Kidney epithelial cell (primary cell): ENCODE measurements at places on chromosomes 6 and 20. TPM values are rescaled to one million over a fixed set of nuclear protein-coding genes. Genes with fewer than 3 reads are reported as not detected.

DNA sequence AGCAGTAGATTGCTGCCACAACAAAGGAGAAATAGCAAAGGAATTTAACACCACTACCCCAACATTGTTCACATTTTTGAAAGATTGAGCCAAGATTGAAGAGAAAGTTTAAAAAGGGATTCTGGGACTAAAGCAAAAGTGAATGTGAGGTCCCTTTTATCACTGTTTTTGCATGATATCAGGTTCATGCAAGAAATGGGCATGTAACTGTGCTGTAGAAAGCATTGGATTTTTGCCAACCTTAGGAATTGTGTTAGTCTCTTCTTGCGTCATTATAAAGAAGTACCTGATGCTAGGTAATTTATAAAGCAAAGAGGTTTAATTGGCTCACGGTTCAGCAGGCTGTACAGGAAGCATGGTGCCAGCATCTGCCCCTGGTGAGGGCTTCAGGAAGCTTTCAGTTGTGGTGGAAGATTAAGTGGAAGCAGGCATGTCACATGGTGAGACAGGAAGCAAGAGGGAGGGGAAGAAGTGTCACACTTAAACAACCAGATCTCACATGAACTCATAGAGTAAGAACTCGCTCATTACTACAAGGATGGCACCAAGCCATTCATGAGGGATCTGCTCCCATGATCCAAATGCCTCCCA lies 4.6 kb upstream of the GJB7 start:
- no peak for DNase-seq

DNA sequence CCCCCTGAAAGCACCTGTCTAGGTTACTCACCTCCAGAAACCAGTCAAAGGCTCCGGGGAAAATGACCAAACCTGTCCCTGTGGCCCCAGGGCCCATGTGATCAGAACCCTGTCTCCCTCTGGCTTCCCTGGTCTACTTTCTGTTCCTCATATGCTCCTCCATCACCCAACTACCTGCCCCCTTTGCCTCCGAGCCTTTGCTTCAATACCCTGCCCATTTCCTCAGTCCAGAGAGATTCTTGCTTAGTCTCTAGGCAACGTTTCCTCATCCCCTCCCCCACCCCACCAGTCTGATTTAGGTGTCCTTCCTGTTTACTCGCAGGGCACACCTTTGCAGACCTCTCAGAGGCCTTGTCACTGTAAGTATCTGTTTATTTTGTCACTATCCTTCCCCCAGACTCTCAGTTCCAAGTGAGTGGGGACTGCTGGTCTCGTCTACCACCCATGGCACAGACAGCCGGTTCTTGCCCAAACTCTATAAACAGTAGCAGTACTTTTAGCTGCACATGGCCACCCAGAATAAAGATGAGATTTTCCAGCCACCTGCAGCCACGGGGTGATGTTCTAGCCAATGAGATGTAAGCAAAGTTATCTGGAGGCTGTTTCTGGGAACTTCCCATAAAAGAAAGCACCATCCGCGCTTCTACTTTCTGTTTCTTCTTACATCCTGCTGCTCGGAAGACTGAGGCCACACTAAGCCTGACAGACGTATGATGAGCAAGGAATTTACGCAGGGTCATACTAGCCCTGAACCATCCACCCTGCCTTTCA lies 13.3 kb downstream of the ELOVL5 start:
- no peak for DNase-seq

GRCh38 chr6:130009146-130009545 lies 9.2 kb upstream of the L3MBTL3 start:
- DNase-seq, result no peak

GRCh38 chr20:8244637-8245036 lies 112.6 kb downstream of the PLCB1 start:
- DNase-seq, result no peak

- no peak for DNase-seq
Observed at GRCh38 chr6:14856177-14856576, 389.7 kb upstream of the JARID2 start.

- no peak for DNase-seq
Observed at GRCh38 chr6:17334265-17334664, 53.1 kb downstream of the RBM24 start.

MLN gene
- total RNA-seq, result not detected in 2 replicates

- no peak for DNase-seq
Observed at GRCh38 chr20:41139227-41140093, 2.1 kb downstream of the PLCG1 start.

SYCP2L gene
- total RNA-seq, result 0.71 and 2.5 TPM in 2 replicates

GRCh38 chr20:16203096-16203495 lies 370.2 kb downstream of the KIF16B start:
- no peak for DNase-seq

HMGN4 gene
- 78.1 and 88.5 TPM in 2 replicates for total RNA-seq

DNA sequence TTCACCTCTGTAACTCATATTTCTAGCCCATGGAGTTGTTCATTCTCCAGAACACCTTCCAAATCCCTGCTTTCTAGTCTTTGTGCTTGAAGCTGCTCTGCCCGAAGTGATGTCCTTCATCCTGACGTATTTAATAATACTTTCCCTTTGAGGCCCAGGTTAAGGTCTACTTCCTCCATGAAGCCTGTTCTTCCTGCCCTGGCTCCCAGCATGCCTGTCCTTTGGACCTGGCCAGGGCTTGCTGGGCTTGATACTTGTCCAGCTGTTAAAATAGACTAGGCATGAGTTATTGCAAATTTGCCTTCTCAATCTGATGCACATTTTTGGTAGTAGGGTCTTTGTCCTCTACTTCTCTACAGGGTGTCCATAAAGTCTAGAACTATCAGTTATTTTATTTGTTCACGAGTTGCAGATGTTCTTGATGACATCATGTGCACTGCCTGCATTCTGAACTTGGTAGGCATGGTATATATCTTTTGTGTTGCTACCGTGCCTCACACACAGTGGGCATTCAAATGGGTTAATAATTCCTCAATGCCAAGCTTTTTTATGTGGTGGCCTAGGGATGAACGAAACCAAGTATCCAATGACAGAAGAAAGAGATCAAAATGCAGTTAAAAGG lies 3.1 kb upstream of the MAP7 start:
- DNase-seq, result no peak

DNA sequence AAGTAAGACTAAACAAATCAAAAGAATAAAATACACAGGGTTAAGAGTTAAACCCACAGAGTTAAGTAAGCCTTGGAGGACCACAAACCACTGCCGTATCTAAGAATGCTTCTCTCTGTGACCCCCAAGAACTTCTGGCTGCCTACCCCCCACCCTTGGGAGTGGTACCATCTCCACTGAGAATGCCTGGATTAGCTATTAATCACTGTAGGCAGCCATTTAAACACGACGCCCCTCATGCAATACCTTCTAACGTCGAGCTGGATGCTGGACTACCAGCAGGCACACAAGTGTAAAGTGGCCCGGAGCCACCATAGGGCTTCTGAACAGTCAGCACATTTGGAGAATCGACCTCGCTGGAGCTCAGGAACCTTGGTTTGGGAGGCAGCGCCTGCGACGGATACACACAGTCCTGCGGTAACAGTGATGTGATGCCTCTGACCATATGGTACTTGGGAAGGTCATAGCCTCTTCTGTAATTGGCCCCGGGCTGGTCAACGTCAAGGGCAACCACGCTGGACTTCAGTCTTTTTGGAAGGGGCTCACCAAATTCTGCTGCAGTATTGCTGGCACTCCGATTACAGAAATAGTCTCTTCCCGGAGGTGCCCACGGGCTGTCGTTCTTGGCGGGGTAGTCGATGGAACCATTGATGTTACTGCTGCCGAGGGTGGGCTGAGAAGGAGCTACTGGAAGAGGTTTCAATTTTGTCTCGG lies 18.0 kb downstream of the ZNF217 start:
- DNase-seq, result no peak

GRCh38 chr20:14341801-14342200 lies 4.4 kb upstream of the FLRT3 start:
- DNase-seq, result no peak

SLC25A27 gene
- 0.68 and 6.9 TPM in 2 replicates for total RNA-seq

DNA sequence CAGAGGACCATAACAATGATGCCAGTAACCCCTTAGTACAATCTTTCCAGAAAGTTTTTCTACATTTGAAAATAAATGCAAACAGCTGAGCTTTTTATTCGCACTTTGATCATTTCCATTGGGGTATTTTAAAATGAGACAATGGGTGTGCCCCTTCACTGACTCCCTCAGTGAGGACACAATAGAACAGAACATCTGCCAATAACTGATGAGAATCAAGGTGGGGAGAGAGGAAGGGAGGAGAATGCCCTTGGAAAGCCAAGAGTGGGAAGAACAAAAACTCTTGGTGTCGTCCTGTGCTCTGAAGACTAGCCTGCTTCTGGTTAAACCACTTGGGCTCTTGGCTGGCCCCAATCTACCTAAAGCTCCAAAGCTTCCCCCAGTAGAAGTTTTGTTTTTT lies 66.0 kb downstream of the KIF13A start:
- DNase-seq, result no peak

GRCh38 chr6:53493635-53494025 lies 51.3 kb downstream of the GCLC start:
- no peak for DNase-seq

GRCh38 chr20:4545526-4545925 lies 176.2 kb upstream of the PRND start:
- DNase-seq, result no peak

GRCh38 chr6:97689078-97689754 lies 406.2 kb upstream of the MMS22L start:
- no peak for DNase-seq

GRCh38 chr6:152087701-152088100 lies 280.2 kb downstream of the ESR1 start:
- DNase-seq, result no peak

BMP7 gene
- 21.8 and 30.5 TPM in 2 replicates for total RNA-seq

- DNase-seq, result no peak
Observed at GRCh38 chr6:137676888-137677287, 182.7 kb upstream of the OLIG3 start.

BPI gene
- not detected in 2 replicates for total RNA-seq

SCUBE3 gene
- 1.4 and 1.8 TPM in 2 replicates for total RNA-seq

GRCh38 chr6:101454106-101454676 lies 60.7 kb downstream of the GRIK2 start:
- DNase-seq, result no peak

DNA sequence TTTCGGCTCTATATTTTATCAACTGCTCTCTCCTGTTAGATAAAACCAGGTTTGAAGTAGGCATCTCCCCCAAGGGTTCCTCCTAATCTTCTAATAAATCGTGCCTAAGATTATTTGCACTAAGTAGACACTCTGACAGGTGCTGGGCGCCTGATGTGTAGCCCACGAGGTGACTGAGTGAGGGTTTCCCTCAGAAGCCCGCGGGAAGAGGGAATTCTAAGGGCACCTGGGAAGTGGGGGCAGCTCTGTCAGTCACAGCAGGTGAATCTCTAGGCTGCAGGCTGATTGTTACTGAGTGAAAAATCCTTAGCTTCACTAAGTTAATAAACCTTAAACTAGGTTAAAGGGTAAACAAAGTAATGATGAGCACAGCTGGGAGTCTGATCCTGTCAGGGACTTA lies 68.2 kb downstream of the PXDC1 start:
- DNase-seq, result no peak

DNA sequence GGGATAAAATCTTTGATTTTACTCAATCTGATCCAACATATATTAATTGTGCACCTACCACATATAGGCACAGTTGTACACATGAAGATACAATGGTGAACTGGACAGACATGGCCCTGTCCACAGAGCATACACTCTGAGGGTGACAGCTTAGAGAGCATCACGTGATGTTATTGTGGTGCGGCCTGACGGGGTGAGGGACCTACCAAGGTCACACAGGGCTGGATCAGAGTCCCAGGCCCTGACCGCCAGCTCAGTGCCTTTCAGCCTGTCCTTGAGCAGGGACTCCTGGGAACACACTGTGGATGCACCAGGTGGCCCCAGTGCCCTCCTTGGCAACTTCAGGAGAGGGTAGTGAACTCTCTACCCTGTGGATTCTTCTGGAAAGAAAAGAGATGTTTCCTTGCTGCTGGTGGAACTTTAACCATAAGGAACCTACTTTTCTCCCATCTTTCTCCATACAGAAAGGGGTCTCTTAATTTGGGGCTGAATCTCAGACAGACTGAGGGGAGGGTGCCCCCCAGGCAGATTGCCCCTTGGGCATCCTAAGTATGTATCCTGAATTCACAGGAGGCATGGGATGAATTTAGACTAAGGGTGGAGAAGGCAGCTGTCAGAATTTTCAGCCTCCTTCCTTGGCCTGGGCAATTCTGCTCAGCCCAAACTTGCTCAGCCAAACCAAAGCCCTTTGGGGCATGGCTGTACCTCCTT lies 26.5 kb downstream of the PCK1 start:
- no peak for DNase-seq

DNA sequence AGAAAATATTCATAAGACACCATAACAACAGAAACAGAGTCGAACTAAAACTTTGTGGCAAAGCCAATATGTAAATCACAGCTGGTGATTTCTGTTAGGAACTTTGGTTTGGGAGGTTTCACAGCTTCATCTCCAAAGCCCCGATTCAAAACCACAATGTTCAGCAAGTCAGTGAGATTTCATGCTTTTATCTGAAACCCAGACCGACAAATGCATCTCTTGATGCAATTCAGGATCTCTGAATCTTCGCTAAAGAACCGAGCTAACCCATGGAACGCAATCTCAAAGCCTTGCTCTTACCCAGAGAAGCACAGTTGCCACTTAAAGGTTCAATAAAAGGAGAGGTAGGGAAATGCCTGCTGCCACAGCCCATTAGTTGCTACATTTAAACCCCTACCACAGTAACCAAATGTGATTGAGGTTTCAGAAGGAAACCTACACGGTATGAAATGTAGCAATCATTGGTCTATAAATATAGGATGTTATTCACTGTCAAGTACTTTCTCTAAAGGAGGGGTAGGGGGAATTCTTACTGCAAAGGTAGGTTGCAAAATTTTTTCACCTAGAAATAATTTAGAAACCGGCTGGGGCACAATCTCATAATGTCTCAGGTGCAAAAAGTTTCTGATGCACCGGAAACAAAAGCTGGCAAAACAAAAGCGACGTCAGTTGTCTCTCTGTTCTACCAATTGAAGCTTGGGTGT lies 381.0 kb upstream of the ARID1B start:
- no peak for DNase-seq

NHLRC1 gene
- total RNA-seq, result 3.1 and 4.5 TPM in 2 replicates

GRCh38 chr6:146787876-146788508 lies 189.2 kb downstream of the ADGB start:
- no peak for DNase-seq
